ENCODE measurements at places on chromosomes 3 and 15.
A peak's percentile ranks its signal among the peaks of the same experiment; 100 is the strongest.

- DNase-seq = no peak
These were observed 36.0 kb upstream of the SEMA4B start for GRCh38 chr15:90165157-90165556.

GRCh38 chr3:81300324-81300927 is 461.0 kb downstream of the GBE1 start:
- DNase-seq = no peak

GRCh38 chr3:189331002-189331418 is 159.2 kb downstream of the TPRG1 start:
- no peak for DNase-seq

DNA sequence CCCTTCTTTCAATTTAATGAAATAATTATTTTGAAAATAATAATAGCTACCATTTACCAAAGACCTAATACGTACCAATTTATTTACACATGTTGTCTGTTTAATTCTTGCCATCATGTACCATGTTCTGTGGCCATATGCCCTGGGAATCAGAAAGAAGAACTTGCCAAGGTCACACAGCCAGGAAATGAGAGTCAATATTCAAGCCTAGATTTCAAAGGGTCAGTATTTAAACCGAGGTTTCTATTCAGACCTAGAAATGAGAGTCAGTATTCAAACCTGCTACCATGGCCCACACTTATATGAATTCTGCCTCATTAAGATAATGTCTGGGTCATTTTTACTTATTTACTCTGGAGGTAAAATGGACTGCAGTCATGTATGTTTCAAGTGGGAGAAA is 103.6 kb upstream of the TBL1XR1 start:
- DNase-seq = no peak

DNA sequence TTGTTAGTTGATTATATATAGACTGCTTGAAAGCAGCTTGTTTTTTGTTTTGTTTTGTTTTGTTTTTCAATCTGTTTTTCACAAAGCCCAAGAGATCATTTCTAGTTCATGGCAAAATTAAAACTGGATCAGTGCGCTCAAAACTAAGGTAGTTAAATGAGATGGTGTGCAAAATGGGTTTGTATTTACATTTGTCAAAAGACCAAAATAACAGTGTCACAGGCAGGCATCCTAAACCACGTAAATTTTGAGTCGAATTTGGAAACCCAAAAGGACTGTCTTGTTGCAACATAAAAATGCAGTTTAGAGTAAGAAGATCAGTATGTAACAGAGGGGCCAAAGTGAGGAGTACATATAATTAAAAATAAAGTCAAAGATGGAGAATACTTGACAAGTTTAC is 2.4 kb downstream of the DMXL2 start:
- no peak for DNase-seq

- DNase-seq = no peak
These were observed 533.5 kb upstream of the TBL1XR1 start for GRCh38 chr3:177730814-177731213.

- DNase-seq = no peak
These were observed 29.5 kb downstream of the ARL8B start for GRCh38 chr3:5151586-5151985.

DNA sequence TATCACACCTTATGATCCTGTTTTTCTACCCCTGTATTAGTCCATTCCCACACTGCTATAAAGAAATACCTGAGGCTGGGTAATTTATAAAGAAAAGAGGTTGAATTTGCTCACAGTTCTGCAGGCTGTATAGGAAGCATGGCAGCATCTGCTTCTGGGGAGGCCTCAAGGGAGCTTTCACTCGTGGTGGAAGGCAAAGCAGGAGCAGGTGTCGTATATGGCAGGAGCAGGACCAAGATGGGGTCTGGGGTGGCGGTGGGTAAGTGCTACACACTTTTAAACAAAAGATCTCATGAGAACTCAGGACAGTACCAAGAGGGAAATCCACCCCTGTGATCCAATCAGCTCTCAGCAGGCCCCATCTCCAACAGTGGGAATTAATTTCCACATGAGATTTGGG is 15.4 kb upstream of the SCAP start:
- DNase-seq = no peak

DNA sequence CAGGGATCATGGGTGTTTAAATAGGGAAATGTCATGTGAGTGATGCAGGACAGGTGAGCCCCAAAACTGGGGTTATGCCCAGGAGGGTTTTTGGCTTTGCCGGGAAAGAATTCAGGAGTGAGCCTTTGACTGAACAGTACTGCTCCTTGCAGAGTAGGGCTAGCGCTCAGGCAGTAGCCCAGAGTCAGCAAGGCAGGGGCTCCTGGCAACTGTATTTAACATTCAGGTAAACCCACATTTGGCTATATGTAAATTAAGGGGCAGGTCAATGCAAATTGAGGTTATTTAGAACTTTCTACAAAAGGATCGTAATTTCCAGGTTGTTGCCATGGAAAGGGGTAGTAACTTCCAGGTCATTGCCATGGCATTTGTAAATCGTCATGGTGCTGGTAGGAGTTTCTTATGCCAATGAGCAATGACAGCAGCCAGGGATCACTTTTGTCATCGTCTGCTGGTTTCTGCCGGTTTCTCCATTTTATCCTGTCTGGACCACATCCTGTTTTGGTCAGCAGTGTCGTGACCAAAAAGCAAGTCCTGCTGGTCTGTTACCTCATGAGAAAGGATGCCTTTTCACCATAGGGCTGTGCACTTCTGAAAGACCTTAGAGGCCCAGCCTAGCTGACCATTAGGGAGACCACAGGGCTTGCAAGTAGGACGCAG is 24.3 kb downstream of the MTHFS start:
- no peak for DNase-seq

GRCh38 chr15:40354408-40355171 is 3.4 kb upstream of the DISP2 start:
- DNase-seq = no peak

- peak; percentile 91 for DNase-seq
These were observed 19.2 kb downstream of the RARRES1 start for GRCh38 chr3:158713094-158713499.

DNA sequence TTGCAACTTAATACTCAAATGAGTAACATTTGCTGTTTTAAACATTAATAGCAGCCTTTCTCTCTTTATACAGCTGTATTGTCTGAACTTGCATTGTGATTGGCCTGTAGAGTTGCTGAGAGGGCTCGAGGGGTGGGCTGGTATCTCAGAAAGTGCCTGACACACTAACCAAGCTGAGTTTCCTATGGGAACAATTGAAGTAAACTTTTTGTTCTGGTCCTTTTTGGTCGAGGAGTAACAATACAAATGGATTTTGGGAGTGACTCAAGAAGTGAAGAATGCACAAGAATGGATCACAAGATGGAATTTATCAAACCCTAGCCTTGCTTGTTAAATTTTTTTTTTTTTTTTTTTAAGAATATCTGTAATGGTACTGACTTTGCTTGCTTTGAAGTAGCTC is 40.3 kb downstream of the CTNNB1 start:
- no peak for DNase-seq

DNA sequence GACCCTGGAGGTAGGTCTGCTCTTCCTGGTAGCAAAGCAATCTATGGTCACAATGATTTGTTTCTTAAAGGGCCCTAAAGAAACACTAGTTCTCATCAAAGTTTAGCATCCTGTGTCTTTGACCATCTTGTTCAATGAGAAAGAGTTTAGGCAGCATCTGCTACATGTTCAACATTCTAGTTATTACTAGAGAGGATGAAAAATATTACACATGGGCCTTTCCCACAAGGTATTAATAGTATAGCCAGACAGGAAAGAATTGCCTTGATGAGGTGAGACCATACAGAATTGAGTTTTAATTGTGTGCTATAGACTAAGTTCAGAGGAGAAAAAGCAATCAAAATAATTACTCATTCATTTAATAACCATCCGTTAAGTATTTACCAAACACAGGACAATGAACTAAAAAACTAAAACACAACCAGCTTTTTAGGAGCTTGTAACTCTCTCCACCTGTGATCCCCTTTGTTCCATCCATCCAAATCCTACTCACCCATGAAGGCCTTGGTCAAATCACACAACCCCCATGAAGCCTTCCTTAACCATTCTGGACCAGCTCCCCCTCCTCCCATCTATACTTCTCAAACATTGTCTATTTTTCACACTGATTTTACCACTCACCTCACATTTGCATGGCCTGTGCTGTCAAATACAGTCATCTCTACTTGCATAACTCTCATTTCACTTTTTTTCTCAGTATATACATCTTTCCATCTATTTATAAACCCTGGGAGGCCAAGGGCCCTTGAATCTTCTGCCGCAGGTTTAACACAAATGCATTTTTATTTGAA is 122.9 kb downstream of the RORA start:
- DNase-seq = no peak

DNA sequence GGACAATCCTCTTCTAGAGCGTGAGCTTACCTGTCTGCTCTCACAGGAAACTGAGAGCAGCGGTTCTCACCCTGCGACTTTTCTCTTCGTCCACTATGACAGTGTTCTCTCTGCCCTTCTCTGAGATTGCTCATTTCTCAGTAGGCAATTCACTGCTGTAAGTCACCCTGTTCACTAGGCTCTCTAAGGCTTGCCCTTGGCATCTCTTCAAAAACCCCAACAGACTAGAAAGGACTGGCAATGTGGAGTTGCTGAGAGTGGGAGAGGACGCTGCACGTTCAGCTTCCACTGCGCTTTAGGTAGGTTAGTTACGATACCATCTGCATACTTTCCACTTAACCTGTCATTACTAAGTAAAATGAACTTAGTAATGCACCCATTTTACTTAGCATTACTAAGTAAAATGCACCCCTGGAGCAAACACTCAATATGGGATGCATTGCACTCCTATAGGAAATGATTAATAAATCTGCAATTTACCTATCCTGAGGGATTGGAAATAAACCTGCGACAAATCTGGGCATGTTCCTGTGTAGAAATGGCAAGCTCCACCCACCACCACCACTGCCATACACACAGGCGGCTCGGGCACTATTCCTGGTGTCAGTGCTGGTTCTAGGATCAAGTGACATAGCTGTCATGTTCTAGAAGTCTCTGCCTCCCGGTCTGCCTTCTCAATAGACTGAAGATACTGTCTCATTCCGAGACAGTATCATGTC is 21.4 kb downstream of the XPC start:
- DNase-seq = no peak

DNA sequence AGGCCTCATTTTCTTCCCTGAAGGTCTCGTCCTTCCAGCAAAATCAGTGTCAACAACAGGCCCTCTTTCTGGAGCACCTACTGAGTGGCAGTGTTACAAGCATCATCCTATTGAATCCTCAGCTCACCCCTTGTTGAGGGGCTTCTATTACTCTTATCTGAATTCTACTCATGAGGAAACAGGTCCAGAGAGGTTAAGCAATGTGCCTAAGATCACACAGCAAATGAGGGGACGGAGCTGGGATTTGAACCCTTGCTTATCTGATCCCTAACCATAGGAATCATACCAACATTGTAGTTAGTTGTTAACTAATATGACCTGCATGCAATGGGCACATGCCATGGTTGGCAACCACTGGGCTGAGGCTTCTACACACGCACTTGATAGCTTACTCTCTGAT is 63.0 kb downstream of the SLC6A6 start:
- no peak for DNase-seq

GRCh38 chr15:92645731-92646130 is 9.8 kb downstream of the FAM174B start:
- DNase-seq = no peak

GRCh38 chr15:48330105-48330785 is 984 bp upstream of the DUT start:
- no peak for DNase-seq

GRCh38 chr15:80179025-80179759 is 26.4 kb downstream of the FAH start:
- peak; percentile 26 for DNase-seq

- no peak for DNase-seq
These were observed 672.2 kb downstream of the DIPK2A start for GRCh38 chr3:144643771-144644198.

DNA sequence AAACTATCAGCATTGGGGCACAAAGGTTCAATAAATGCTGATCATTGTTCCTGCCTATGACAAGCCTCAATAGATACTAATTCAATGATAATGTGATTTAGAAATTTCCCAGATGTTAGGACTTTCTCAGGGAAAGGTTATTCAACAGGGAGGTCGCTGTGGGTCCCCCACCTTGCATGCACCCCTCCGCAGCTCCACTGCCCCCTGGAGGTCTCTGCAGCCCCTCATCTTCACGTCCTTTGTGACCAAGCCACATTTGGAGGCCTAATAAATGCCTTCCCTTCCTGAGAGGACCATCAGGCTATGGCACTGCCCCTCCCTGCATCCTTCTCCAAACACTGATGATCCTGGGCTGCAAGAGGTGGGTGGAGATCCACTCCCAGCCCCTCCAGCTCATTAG is 50.2 kb downstream of the NOX5 start:
- DNase-seq = no peak

DNA sequence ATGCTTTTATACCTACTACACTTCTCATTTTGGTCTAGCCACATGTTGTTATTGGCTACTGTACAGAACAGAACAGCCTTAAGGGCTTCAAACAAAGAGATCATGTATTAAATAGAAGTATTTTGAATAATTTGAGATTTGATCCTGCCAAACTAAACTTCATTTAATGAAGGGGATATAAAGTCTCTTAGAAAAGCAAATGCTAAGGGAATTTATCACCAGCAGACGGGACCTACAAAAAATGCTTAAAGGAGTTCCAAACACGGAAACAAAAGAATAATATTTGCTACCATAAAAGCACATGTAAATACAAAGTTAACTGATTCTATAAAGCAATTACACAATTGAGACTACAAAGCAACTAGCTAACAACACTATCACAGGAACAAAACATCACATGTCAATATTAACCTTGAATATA is 23.6 kb upstream of the FMN1 start:
- DNase-seq = peak; percentile 19

GRCh38 chr3:182722907-182723306 is 70.4 kb upstream of the ATP11B start:
- DNase-seq = no peak

DNA sequence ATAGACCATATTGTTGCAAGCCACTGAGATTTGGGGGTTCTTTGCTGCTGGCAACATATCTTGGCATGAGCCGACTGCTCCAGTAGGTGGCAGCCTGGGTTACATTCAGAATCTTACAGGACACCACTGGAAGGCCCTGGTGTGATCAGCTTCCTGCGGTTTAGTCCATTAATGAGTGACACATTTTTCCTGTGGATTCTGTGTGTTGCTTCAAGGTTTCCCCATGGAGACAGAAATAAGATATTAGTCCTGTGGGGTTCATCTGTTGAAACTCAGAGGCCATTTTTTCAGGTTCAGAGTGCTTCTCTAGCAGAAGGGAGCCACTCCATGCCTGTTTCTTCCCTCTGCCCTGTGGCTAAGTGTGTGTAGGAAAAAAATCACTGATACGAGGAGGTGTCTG is 116.2 kb downstream of the MFSD1 start:
- DNase-seq = peak; percentile 59

GRCh38 chr3:45026957-45027356 is 854 bp downstream of the CLEC3B start:
- no peak for DNase-seq

- no peak for DNase-seq
These were observed 52.9 kb upstream of the CAPN7 start for GRCh38 chr3:15153103-15153502.

- DNase-seq = peak; percentile 28
These were observed 136.1 kb downstream of the APBA2 start for GRCh38 chr15:29021857-29022256.

- DNase-seq = no peak
These were observed 51.9 kb downstream of the TBL1XR1 start for GRCh38 chr3:177145381-177145780.

All from COLO829 (cell line).